ENCODE measurements at places on chromosomes 2 and 18.

GRCh38 chr18:75582406-75582821 lies 154.9 kb upstream of the SMIM21 start:
- DNase-seq, result no peak

DNA sequence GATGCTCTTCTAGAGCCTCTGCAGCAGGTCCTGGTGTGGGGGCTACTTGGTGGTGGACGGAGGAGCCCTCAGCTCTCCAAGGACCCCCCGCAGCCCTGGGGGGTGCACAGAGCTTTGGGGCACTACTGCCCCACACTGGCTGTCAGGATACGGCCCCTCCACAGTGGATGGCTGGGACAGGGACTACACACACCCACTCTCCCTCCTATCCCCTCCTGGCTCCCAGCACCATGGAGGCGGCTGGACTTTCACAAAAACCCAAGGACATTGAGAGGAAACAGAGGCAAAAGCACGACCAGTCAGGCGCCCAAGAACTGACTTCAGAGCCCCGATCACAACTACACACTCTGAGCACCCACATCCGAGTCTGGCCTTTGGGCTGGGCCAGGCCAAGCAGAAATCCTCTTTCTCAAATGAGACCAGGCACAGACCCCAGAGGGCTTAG lies 12.6 kb downstream of the GPR35 start:
- no peak for DNase-seq

DNA sequence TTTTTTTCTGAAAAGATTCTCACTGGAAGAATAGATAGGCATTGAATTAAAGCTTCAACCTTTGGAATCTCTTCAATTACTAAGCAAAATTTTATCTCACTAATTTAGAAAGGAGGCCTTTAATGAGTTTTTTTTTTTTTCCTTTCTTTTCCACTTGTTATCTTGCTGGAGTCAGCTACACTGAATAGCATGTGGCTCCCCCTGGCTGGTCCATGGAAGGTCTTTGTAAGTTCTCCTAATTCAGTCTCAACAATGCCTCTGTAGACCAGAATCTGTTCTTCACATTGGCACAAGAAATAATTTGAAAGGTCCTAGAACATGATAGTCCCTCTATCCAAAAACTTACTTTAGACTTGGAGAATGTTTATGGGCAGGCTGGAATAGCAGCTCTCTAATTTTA lies 24.2 kb upstream of the SCN1A start:
- no peak for DNase-seq

GRCh38 chr2:121256720-121257479 lies 28.1 kb downstream of the TFCP2L1 start:
- no peak for DNase-seq

- no peak for DNase-seq
Measured at GRCh38 chr2:101762451-101763171, 65.1 kb downstream of the MAP4K4 start.

GRCh38 chr2:7281231-7282201 lies 364.3 kb downstream of the RNF144A start:
- DNase-seq, result no peak

- DNase-seq, result no peak
Measured at GRCh38 chr18:66668706-66669105, 64.8 kb upstream of the CDH19 start.

GRCh38 chr18:73752546-73752945 lies 395.1 kb downstream of the FBXO15 start:
- DNase-seq, result no peak

GRCh38 chr2:181348107-181348837 lies 108.9 kb upstream of the ITGA4 start:
- no peak for DNase-seq

DNA sequence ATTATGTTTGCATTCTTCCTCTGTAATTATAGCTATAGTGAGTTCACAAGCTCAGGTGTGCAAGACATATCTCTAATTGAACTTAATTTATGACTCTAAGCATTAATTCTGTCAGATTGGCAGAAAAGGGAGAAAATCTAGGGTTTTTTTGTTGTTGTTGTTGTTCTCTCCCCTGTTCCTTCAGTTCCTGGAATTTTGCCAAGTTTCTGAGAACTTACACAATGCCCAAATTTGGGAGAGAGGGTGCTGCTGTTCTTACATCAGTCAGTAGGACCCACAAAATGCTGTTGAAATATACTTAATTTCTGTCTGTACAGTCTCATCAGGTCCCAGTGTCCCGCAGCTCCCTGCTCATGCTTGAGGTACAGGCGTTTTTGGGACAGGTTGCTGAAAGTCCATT lies 221.8 kb upstream of the RBMS1 start:
- DNase-seq, result no peak

GRCh38 chr2:135130751-135131150 lies 78.7 kb downstream of the RAB3GAP1 start:
- no peak for DNase-seq

DNA sequence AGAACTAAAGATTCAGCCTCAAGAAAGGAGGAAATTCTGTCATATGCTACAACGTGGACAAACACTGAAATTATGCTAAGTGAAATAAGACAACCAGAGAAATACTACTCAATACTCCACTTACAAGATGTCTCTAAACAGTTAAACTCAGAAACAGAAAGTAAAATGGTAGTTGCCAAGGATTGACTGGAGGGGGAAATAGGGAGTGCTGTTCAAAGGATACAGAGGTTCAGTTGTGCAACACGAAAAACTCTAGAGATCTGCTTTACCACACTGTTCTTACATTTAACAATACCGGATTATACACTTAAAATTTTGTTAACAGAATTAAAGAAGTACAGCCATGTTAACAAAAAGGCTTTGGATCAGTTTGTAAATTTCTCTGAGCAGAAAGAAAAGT lies 39.8 kb upstream of the C2orf15 start:
- no peak for DNase-seq

- DNase-seq, result no peak
Measured at GRCh38 chr2:88471083-88471942, 18.8 kb upstream of the FOXI3 start.

- DNase-seq, result no peak
Measured at GRCh38 chr2:71166812-71167211, 36.4 kb downstream of the MPHOSPH10 start.

DNA sequence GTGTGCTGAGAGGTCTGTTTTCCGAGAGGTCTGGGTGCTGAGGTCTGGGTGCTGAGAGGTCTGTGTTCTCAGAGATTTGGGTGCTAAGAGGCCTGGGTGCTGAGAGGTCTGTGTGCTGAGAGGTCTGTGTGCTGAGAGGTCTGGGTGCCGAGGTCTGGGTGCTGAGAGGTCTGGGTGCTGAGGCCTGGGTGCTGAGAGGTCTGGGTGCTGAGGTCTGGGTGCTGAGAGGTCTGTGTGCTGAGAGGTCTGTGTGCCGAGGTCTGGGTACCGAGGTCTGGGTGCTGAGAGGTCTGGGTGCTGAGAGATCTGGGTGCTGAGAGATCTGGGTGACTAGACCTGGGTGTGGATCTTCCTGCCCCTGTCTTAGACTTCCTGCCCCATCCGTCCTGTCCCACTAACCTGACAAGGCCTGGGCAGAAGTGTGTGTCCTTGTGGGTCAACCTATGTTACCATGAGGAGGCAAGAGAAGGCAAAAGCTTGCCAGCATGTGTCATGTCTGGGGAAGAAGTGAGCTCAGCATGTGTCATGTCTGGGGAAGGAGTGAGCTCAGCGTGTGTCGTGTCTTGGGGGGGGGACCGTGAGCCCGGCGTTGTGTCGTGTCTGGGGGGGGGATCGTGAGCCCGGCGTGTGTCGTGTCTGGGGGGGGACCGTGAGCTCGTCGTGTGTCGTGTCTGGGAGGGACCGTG lies 69.3 kb downstream of the KCNG2 start:
- DNase-seq, result no peak

- DNase-seq, result no peak
Measured at GRCh38 chr18:22463076-22463475, 45.4 kb upstream of the CTAGE1 start.

- DNase-seq, result no peak
Measured at GRCh38 chr2:188244383-188244782, 47.3 kb upstream of the GULP1 start.

GRCh38 chr2:189548666-189549448 lies 31.7 kb downstream of the SLC40A1 start:
- no peak for DNase-seq

- no peak for DNase-seq
Measured at GRCh38 chr2:119760956-119761275, 1.2 kb downstream of the PTPN4 start.

GRCh38 chr2:8847400-8847799 lies 10.0 kb upstream of the KIDINS220 start:
- no peak for DNase-seq

GRCh38 chr2:186437719-186438118 lies 48.3 kb upstream of the ZC3H15 start:
- no peak for DNase-seq

DNA sequence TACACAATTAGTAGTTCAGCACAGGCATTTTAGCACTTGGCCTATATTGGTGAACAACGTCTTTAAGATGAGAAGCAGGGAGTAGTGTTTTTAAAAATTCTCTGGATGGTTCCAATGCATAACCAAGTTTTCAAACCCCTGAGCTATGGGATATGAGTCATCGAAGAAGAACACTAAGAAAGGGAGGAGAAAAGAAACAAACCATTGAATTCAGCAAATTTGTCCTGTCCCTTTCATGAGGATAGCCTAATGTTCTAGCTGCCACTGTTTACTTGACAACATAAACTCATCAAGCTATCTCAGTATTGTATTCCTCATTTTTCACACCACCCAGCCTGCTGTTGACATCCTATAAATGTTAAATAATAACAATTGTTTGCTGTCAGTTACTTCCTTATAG lies 158.0 kb downstream of the BARD1 start:
- DNase-seq, result no peak

GRCh38 chr2:8255448-8255800 lies 426.4 kb upstream of the ID2 start:
- DNase-seq, result no peak

DNA sequence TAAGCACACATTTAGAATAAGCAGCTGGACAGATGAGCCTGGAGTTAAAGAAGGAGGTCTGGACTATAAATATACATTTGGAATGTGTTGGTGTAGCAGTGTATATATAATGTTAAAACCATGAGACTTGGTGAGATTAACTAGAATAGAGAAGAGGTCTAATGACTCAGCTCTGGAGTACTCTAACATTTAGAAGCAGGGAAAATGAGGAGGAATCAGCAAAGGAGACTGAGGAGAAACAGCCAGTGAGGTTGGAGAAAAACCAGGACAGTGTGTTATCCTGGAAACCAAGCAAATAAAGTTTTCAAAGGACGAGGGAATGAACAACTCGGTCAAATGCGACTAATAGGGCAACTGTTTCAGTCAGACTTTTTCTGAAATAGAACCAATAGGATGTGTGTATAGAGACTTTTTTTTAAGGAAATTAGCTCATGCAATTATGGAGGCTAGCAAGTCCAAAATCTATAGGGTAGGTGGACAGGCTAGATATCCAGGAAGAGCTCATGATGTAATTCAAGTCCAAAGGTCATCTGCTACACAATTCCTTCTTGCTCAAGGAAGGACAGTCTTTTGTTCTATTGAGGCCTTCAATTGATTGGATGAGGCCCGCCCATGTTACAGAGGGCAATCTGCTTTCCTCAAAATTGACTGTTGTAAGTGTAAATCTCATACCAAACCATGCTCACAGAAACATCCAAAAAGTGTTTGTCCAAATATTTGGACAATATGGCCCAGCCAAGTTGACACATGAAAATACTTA lies 10.8 kb upstream of the SESTD1 start:
- no peak for DNase-seq

DNA sequence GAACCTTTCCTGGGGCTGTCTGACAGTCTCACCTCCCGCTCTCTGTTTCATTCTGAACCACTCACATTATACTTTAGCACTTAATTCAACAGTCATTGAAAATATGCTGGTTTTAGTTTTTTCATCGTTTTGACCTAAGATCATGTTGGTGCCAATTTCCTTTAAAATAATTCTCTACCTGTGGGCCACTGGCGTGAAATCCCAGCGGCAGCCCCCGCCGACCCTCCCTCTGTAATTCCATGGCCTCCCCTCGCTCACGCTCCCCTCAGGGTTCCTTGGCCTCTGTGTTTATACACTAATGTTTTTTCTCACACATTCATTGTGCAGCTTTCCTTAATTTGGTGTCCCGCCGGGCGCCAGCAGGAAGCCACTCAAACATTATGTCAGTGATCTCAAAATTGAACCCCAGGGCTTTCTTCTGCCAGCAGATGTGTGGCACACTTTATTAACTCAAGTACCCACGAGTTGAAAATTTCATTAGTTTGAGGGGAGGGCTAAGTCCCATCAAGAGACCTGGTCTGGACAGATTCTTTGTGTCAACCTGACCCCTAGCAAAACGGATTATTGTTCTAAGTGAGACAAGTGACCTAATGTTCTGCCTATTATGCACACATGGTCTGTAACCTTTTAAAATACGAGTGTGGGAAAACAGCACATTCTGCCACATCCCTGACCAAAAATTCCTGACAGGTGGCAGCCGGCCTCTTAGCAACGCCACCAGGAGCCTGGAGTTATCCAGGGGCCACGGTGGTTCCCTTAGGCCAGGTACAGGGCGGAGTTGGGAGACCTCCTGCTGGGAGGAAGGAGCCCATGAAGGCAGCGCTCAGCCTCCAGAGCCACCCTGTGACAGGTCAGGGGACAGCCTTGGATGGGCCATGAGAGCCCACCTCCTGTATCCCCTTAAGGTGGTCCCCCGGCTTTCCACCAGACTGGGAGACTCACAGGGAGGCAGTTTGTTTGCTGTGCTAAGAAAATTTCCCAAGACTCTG lies 53.1 kb downstream of the APOB start:
- DNase-seq, result no peak

DNA sequence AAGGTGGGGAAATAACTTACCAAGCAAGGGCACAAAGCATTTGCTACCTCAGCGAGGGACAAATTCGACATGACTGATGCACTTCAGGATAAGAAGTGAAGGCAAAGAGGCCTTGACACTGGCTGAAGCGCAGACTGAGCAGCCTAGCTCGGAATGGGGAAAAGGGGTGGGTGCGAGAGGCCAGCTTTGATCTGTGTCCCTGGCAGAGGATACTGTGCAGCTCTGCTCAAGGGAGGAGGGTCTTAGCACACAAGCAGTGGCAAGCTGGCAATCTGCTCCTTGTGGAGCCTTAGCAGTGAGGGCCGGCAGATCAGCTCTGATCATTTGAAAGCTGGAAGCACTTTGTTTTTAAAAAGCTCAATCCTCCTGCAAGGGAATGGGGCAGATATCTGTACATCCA lies 222.3 kb downstream of the ZBTB7C start:
- no peak for DNase-seq

DNA sequence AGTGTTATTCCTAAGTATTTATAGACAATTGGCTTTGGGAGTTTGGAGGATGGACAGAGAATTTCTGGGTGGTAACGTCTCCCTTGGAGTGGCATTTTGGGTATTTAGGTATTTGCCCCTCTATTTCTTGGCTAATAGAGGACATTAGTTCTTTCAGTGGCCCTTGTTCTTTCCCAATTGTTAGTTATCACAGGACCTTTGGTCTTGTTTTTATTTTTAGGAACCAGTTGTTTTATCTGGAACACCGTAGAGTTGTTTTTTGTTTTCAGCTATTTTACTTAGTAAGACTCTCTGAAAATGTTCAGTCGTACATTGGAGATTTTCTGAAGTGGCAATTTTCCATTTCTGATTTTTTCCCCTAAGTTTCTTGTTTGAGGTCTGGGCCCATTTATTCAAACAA lies 40.5 kb upstream of the TNFRSF11A start:
- DNase-seq, result no peak

- no peak for DNase-seq
Measured at GRCh38 chr2:168246072-168246482, 1.3 kb downstream of the STK39 start.
